ENCODE measurements at places on chromosomes 1 and 21.

GRCh38 chr1:56827711-56828110 lies 8.5 kb upstream of the FYB2 start:
- no peak for DNase-seq

GRCh38 chr1:30661311-30661710 lies 62.1 kb downstream of the MATN1 start:
- no peak for DNase-seq

- DNase-seq: peak; percentile 19
These were observed 33.3 kb downstream of the LRP8 start for GRCh38 chr1:53294567-53294966.

DNA sequence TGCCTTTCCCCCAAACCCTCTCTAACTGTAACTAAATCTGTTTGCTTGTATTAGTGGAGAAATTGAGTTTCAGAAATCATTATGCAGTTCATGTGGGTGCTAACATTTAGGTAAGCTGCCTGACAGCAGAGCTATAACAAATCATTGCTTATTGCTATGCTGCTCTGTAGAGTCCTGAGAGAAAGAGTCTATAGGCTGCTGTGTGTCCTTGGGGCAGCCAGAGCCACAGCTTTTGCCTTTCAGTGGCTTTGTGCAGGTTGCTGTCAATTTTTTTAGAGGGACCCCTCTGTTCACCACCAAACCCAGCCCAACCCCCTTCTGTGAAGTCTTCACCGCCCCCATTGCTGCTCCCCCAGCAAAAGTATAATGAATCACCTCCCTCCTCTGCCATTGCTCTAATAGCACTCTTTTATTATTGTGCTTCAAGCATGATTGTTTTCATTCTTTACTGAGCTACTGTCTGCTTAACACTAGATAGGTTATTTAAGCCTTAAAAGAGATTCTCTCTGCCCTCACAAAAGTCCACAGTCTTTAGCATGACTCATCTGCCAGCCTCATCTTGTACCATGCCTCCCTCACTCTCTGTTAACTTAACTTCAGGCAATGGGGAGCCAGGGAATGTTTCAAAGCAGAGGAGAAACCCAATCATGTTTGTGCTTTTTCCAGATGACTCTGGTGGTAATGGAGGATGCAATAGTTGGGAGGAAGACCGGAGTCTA lies 38.6 kb downstream of the DIRAS3 start:
- DNase-seq: no peak

DNA sequence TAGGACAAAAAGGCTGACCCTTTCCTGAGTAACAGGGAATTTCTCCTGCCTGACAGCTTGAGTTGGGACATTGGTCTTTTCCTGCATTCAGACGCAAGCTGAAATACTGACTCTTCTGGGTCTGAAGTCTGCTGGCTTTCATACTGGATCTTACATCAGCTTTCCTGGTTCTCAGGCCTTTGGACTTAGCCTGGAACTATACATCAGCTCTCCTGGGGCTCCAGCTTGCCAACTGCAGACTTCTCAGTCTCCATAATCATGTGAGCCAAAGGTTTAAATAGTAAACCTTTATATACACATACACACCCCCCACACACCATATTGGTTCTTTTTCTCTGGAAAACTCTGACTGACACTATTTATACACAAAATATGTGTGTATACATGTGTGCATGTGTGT lies 59.0 kb upstream of the KCND3 start:
- no peak for DNase-seq

- DNase-seq: no peak
These were observed at the start of gene CD34 for GRCh38 chr1:207910591-207911354. Gene CD34, minus strand, starts transcription at chr1:207911125. Its CDS starts 45 bp downstream, at chr1:207911080.

- no peak for DNase-seq
These were observed 15.3 kb downstream of the NAV1 start for GRCh38 chr1:201554190-201554600.

GRCh38 chr1:17181781-17182464 lies 23.0 kb upstream of the PADI1 start:
- DNase-seq: no peak

Data from stimulated activated CD4-positive, alpha-beta T cell treated with anti-CD3 and anti-CD28 coated beads, TNF-alpha, amount 100 ng/mL, for 4 hours (primary cell).